Left ventricle myocardium inferior (tissue), 1 donor: ENCODE measurements at places on chromosomes 4 and X. TPM values are rescaled to one million over a fixed set of nuclear protein-coding genes. Genes with fewer than 3 reads are reported as not detected.

DNA sequence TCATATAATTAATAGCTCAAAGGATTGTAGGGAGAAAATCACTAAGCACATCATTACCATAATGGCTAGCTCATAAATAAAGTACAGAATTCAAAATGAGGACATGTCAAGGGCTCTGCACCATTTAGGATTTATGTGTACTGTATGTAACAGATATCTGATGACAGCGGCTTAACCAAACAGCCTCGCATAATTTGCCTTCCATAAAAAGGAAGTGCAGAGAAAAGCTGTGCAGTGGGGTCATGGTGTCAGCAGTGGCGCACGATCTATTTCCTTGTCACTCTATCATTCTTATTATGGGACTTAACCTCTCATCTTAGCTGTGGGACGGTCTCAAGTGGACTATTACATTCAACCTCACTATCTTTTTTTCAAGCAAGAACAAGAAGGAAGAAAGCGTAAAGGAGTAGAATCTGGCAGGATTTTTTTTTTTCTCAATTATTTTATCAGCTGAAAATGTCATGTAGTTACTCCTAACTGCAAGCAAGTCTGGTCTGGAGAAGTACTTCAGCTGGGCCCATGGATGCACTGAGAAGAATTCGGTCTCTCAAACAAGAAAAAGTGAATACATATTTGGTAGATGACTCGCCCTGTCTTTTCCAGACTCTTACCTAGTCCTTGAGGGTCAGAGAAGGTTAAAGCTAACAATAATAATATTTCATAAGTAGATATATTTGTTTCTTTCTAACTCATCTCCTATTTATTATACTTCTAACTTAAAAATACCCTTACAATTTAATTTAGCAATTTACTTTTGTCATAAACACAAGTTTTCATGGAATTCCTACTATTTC is 94.6 kb downstream of the COX18 start:
- DNase-seq: no peak

GRCh38 chr4:93092765-93093164 is 735.8 kb upstream of the ATOH1 start:
- DNase-seq: no peak

Gene MAGEA1
- not detected for total RNA-seq

DNA sequence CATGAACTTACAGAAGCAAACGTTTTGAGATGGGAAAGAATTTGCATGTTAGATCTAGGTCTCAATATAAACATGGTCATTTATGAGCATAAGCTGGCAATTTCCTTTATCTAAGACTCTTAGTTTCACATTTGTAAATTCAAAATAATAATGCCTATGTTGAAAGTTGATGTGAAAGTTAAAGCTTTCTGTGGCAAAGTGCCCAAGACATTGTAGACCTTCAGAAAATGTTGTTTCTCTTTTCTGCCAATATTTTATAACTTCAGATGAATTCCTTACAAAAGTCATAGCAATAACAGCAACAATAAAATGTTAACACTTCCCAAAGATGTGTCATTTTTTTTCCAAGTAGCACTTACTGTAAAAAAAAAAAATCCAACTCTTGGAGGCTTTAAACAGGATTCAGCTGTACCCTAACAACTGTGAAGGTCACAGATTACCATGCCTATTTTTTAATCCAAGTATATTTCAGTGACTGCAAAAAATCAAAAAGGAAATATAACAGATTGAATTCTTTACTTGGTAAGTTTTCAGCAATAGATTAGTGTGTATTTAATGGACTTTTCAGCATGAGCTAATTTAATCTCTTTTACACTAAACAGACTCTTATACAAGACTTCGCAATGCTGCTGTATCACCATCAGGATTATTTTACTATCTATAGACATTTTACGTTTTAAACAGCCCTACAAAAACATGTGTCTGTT is 206.5 kb upstream of the PDE5A start:
- no peak for DNase-seq

- DNase-seq: peak; percentile 16
Observed at GRCh38 chrX:31036895-31037294, 34.9 kb downstream of the FTHL17 start.

Gene MAGEA4
- not detected for total RNA-seq

DNA sequence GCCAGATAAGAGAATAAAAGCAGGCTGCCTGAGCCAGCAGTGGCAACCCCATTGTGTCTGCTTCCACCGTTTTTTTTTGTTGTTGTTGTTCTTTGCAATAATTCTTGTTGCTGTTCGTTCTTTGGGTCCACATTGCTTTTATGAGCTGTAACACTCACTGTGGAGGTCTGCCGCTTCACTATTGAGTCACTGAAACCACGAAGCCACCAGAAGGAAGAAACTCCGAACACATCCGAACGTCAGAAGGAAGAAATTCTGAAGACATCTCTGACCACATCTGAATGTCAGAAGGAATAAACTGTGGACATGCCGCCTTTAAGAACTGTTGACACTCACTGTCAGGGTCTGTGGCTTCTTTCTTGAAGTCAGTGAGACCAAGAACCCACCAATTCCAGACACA is 110.5 kb downstream of the PCDH18 start:
- no peak for DNase-seq
